Panc1 (cell line): ENCODE measurements at places on chromosomes 11 and 22.

DNA sequence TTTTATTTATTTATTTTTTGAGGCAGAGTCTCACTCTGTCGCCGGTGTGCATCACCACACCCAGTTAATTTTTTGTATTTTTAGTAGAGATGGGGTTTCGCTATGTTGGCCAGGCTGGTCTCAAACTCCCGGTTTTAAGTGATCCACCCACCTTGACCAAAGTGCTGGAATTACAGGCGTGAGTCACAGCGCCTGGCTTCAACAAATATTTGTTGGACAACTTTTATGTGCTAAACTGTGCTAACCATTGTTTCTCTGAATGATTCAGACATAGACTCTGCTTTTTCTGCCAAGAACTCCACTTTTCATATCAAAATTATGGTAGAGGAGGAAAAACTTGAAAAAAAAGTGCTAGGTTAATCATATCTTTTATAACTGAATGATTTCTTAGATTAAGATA lies 36.3 kb downstream of the MMP7 start:
- DNase-seq = peak; percentile 64

DNA sequence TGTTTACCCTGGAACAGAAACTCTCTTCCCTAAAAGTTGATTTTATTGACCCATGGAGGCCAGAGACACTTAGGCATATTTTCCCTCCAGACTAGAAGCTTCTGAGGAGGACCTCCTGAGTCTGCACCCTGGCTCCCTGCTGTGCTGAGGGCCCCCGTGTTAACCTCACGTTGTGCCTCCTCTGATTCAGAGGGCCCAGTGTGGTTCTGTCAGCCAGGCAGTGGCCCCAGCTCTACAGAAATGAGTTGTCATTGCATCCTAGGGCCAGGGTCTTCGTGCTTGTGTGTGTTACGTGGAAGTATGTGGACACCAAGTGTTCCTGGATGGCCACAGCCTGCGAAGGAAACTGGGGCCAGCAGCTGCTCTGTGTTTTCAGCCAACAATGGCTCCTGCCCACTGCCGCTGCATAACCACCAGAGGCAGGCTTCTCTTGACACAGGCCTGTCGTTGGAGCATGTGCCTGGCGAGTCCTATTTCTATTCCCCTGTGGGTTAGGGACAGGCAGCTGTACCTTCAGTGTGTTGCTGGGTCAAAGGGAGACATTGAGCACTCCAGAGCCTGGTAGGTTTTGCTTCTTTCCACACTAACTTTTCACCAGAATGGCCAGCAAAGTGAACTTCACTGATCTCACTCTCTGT lies 44.5 kb downstream of the MED15 start:
- no peak for DNase-seq

DNA sequence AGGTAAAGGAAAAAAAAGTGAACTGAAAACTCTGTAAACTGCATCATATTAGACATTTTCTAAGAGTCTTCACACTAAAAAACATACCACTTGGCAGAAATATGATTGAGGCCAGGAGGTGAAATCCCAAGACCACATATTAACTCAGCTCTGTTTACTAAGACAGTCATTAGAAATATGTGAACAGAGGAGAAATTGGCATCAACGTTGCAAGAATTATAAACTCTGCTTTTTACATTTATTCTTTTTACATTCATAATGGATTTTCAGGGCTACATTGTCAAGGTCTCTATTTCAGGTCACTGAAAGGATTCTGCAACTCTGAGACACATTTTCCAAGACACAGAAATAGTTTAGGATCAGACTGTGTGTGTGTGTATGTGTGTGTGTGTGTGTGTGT lies 1364.0 kb downstream of the LRRC4C start:
- no peak for DNase-seq

- peak; percentile 57 for DNase-seq
These were observed 1.4 kb upstream of the APOA5 start for GRCh38 chr11:116792869-116793771.

DNA sequence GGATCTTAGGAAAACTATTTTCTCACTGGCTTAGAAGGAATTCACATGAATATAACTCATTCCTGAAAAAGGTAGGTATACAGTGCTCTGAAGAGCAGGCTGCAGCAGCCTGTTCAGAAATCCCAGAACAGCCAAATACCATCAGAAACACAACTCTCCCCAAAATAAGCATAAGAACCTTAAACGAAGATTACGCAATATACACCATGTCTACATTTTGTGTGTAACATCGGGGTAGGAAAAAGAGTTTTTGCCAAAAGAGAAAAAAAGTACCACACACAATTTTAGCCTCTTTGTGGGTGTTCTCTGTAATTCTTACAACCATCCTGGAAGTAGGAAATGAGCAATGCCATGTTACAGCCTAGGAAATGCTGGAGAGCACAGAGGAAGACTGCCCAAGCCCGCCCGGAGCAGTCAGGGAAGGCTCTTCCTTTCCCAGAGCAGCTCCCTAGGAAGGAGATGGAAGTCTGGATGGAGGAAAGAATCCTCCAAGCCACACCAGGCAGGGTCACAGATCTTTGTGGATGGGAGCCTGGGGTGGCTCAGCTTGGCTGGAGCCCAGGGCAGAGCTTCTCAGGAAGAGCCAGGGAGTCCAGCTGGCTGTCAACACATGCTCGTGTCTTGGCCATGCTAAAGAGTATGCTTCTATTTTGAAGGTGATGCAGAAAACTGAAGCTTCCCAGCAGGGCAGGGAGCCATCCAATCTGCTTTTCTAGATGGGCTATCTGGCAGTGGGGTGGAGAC lies 49.7 kb upstream of the ARFGAP3 start:
- DNase-seq = no peak

- DNase-seq = no peak
These were observed 35.3 kb upstream of the ARHGAP20 start for GRCh38 chr11:110747531-110747930.

DNA sequence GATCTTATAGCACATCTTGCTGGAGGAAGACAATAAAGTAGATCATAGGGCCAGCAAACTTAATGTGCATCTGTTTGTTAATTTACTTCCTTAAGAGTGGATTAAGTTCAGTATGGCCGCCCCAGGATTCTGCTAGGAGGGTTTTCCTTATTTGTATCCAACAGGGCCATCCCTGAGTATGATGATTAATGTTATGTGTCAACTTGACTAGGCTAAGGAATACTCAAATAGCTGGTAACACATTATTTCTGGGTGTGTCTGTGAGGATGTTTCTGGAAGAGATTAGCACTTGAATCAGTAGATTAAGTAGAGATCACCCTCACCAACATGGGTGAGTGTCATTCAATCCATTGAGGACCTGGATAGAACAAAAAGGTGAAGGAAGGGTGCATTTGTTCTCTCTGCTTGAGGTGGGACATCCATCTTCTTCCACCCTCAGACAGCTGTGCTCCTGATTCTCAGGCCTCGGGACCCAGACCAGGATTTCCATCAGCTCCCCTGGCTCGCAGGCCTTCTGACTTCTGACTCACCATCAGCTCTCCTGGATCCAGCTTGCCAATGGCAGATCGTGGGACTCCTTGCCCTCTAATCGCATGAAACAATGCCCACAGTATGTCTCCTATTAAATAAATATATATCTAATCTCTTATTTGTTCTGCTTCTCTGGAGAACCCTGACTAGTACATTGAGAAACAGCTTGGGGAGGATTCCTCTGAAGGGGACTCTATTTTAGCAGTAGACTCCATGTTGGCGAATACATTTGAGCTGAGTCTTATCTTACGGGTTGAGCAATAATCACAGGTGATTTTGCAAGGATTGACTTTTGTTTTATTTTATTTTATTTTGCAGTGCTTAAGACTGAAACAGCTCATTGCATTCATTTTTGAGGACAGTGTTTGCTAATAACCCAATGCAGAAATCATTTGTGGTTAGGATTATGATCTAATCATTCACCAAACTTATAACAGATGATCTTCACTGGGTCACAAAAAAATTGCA lies 9.0 kb upstream of the ZBTB44 start:
- no peak for DNase-seq

DNA sequence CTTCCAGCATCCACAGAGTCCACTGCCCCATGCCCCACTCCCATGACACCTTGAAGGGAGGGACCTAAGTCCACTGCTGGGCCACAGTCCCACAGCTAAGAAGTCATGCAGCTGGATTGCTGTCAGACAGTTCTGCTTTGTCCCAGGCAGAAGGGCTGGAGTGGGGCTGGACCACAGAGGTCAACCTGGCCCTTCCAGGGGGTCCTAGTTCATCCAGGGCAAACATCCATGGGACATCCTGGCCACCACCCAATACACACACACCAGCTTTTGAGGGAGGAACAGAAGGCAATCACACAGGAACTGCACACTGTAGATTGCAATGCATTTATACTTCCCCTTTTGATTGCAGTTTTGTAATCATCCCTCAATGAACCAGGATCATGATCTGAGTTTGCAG lies 11.3 kb upstream of the APOL4 start:
- no peak for DNase-seq

- no peak for DNase-seq
These were observed 583.7 kb downstream of the BRD1 start for GRCh38 chr22:49243965-49244364.

GRCh38 chr11:120031612-120032600 lies 106.0 kb downstream of the TRIM29 start:
- no peak for DNase-seq

GRCh38 chr11:112085822-112086421 lies 634 bp downstream of the TIMM8B start:
- DNase-seq = peak; percentile 28

DNA sequence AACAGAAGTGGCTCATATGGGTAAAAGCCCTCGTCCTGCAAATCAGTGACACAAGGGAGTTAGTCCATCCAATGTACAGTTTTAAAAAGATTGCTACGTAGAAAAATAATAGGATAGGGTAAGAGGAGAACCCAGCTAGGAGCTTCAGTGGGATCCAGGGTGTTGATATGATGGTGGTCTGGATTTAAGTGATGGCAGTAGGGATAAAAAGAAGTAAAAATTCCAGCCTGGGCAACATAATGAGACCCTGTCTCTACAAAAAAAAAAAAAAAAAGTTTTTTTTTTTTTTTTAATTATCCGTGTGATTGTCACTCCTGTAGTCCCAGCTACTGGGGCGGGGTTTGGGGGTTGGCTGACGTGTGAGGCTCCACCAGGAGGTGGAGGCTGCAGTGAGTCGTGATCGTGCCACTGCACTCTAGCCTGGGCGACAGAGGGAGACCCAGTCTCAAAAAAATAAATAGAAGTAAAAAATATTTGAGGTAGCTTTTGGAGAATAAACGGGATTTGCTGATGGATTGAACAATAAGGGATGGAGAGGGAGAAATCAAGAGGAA lies 7.0 kb upstream of the L3MBTL2 start:
- DNase-seq = no peak

GRCh38 chr11:45091563-45092403 lies 54.7 kb upstream of the PRDM11 start:
- no peak for DNase-seq

- no peak for DNase-seq
These were observed 107.1 kb upstream of the CLPB start for GRCh38 chr11:72541257-72541974.

- no peak for DNase-seq
These were observed 91.2 kb upstream of the BID start for GRCh38 chr22:17865183-17866055.

DNA sequence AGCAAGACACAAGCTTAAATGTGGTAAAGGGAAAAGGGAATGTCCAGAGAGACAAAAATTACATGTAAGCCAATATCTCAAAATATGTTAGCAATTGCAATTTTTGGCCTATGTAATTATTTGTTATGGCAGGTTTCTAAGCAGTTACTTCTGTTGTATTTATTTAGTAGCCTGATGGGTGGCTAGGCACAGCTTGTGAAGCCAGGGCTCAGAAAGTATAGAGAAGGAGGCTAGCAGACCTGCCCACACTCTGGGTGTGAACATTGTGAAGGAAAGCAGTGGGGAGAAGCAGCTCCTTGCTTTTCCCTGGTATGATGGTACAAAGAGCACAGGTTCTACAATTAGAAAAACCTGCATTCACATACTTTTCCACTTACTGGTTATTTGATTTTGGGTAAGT lies 196.5 kb upstream of the PGR start:
- DNase-seq = no peak

GRCh38 chr11:12761029-12761428 lies 86.8 kb downstream of the TEAD1 start:
- no peak for DNase-seq

- DNase-seq = peak; percentile 92
These were observed 3.1 kb downstream of the ILK start for GRCh38 chr11:6606471-6607189.

GRCh38 chr11:14304601-14305000 lies 54.4 kb downstream of the RRAS2 start:
- no peak for DNase-seq

DNA sequence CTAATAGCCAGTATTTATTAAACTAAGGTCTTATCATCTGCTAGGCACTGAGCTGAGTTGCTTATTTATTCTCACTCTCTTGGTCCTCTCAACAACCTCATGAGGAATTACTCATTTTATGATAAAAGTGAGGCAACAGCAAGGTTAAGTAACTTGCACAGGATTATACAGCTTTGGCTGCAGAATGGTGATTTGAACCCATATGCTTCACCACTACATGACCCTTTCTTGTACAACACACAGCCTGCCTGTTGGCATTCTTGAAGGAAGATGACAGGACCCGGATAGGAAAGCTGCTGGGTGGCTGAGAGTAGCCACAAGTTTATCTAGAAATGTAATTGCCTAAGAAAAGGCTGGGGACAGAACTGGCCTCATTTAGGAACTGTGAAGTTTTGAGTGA lies 5.3 kb upstream of the PARVA start:
- DNase-seq = no peak

DNA sequence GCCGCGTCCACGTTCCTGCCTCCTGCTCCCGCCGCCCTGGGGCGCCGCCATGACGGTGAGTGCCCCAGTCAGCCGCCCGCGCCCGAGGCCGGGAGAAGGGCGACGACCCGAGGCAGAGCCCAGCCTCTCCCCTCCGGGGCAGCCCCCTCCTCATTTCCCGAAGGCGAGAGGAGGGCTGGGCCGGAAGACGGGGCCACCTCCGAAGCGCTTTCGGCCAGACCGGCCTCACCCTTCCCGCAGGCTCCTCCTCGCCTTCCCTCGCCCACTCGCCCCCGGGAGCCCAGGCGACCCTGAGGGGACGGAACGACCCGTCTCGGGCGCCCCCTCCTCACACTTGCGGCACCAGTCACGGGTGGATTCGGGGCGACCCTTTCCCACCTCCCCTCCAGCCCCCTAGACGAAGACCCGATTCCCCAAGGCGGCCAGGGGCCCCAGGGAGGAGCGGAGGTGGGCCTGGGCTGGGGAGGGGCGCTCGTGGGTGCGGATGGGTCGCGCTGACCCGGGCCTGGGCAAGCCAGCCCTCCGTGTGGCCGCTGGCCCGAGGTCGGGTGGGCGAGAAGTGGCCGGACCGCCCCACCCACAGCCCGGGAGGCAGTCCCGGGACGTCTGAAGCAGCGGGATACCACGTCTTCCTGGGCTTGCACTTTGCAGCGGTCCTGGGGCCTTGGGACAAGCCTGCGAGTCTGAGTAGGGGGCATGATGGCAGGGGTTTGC lies 49.7 kb downstream of the TRIOBP start:
- DNase-seq = no peak

- no peak for DNase-seq
These were observed 203.7 kb downstream of the GRIK4 start for GRCh38 chr11:120715239-120715638.

- no peak for DNase-seq
These were observed 44.1 kb upstream of the MN1 start for GRCh38 chr22:27845644-27846043.

GRCh38 chr22:19961201-19961580 lies 19.6 kb upstream of the TXNRD2 start:
- DNase-seq = no peak
